ENCODE measurements at places on chromosomes 5 and 9.

GRCh38 chr5:67494186-67494855, 297.7 kb upstream of the CD180 start:
- no peak for DNase-seq

- DNase-seq: no peak
These were observed 17.8 kb downstream of the CTNNA1 start for GRCh38 chr5:138770977-138771376.

DNA sequence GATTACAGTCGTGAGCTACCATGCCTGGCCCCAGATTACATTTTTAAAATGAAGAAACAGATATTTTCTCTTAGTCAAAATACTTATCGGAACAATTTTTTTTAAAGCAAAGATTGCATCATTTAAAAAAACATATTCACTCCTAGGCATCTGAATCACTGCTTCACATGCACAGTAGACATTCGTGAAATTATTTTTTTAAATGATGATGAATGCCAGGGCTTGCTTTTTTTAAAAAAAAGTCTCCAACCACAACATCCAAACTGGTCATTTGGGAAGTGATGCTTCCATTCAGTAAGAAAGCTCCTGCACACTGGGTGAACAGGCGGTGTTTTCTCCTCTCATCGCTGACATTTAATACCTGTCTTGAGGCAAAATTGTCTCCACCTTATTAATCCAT, 223.0 kb upstream of the DMRT1 start:
- DNase-seq: no peak

- DNase-seq: no peak
These were observed 62.6 kb downstream of the ANGPTL2 start for GRCh38 chr9:127059765-127060361.

DNA sequence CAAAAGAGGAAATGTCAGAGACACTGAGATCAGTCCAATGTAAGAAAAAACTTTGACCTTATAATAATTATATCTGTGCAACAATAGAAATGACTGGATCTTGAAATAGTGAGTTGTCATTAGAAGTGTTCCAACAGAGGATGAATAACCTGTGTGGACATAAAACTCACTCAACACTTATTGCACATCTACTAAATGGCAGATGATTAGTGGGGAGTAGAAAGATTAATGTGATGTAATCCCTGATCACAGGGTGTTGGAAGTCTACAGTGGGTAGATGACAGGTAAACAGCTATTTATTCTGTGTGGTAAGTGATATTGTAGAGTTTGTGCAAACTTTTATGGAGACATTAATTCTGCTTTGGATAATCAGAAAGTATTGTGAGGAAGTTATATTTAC, 177.3 kb upstream of the HMHB1 start:
- no peak for DNase-seq

- no peak for DNase-seq
These were observed 183.0 kb upstream of the FTMT start for GRCh38 chr5:121668635-121669034.

DNA sequence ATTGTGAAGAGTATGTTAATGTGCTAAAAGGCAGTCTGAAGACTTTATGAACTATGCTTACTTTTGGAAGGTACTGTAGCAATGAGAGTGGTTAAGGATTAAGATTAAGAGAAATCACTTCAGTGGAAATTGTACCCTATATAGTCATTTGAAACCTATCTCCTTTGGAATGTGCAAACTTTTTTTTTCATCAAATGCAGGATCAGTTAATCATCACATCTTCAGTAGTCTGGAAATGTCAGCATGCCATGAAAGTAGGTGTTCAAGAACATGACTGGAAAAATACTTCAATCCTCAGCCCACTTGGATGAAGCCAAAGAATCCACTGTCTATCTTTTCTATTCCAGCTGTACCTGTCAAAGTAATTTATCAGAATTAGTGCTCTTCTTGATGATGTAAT, 157.8 kb upstream of the TMEM161B start:
- DNase-seq: no peak

GRCh38 chr5:80048084-80048780, 13.1 kb downstream of the THBS4 start:
- DNase-seq: no peak

DNA sequence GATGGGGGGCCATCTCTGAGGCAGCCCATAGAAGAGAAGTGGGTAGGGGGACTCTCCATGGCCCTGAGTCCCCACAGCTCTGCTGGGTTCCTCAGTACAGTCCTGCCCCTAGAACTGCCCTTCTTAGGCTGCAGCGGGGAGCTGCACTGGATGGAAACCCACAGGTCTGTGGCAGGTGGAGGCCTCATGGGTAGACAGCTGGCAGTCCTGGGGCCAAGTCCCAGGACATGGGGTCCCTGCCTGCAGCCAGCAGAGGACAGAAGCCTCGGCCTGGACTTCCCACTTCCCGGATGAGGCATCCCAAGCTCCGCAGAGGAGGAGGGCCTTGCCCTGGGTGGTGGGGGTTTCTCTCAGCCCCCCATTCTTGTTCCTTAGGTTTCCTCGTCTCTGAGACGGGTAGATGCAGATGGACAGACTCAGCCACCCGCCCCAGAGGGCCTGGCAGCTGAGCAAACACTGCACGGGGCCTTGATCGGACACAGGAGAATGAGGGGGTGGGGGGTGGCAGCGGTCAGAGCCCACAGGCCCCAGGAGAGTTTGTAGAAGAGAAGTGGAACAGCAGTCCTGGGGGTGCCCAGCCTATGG, 153.8 kb downstream of the C9orf50 start:
- DNase-seq: no peak

- no peak for DNase-seq
These were observed 37.0 kb downstream of the SYK start for GRCh38 chr9:90838581-90839154.

GRCh38 chr9:92977279-92977678, 30.0 kb downstream of the FGD3 start:
- no peak for DNase-seq

DNA sequence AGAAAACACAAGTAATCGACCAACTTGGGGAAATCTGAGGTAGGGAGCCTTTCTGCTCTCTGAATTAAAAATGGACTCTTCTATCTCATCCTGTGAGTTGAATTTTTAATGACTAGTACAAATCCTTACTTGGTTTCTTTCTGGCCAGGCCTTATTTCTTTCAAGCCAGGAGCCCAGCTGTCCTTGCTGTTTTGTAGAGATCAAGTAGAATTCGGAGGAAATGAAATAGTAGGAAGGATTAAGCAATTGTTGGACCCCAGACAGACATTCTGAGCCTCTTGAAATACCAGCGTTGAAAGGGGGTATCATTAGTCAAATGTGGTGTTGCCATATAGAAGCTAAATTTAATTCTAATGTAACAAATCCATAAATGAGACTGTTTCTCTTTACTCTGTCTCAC, 53.7 kb upstream of the SMIM15 start:
- DNase-seq: no peak

DNA sequence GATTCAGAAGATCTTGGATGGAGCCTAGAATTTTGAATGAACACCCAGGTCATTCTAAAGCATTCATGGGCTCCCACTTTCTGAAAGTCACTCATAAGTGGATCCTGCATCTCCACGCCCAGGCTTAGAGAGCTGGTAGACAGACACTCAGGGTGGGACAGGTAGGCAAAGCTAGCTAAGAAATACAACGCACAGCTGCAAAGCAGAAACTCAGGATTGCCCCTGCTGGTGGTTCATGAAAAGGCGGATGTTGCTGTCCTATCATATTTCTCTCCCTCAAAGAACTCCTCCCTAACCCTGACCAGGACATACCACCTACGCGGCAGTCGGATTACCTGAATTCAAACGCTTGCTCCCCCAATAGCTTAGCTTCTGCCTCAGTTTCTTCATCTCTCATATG, 226.5 kb downstream of the GLIS3 start:
- DNase-seq: no peak

- DNase-seq: no peak
These were observed 289.2 kb upstream of the PTGER4 start for GRCh38 chr5:40390281-40391149.

- no peak for DNase-seq
These were observed 121.0 kb downstream of the RGS3 start for GRCh38 chr9:113584428-113585084.

GRCh38 chr5:135535820-135536801, at the start of gene NEUROG1:
Gene NEUROG1, minus strand, starts transcription at chr5:135535964. Its CDS starts 274 bp downstream, at chr5:135535690.
- no peak for DNase-seq
